ENCODE measurements at places on chromosomes 13 and 19.
A peak's percentile ranks its signal among the peaks of the same experiment; 100 is the strongest.

DNA sequence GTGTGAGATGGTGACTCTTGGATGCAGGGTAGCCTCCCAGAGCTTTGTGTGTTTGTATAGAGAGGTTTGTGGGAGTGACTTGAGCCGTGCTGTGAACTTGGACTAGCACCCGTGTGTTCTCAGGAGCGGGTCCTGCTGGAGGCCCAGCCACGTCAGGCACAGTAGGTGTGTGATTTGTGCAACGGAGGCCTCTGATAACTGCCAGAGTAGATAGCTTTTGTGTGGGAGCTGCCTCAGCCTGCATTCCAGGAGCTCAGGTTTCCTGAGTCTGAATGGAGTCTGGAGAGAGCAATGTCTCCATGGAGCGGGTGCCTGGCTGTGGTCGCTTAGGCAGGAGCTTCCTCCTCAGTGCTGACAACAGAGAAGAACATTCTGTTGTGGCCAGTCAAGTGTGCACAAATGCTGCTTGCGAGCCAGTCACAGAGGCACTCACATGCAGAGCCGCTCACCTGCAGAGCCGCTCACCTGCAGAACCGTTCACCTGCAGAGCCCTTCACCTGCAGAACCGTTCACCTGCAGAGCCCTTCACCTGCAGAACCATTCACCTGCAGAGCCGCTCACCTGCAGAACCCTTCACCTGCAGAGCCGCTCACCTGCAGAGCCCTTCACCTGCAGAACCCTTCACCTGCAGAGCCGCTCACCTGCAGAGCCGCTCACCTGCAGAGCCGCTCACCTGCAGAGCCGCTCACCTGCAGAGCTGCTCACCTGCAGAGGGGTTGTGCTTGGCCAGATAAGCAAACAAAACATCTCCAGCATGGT is 32.6 kb downstream of the TFDP1 start:
- no peak for DNase-seq

- DNase-seq = no peak
These were observed 10.2 kb downstream of the C19orf12 start for GRCh38 chr19:29704562-29705558.

- no peak for DNase-seq
These were observed 8.9 kb upstream of the VN1R1 start for GRCh38 chr19:57465680-57466381.

GRCh38 chr13:63446329-63446728 is 2030.7 kb upstream of the PCDH20 start:
- no peak for DNase-seq

DNA sequence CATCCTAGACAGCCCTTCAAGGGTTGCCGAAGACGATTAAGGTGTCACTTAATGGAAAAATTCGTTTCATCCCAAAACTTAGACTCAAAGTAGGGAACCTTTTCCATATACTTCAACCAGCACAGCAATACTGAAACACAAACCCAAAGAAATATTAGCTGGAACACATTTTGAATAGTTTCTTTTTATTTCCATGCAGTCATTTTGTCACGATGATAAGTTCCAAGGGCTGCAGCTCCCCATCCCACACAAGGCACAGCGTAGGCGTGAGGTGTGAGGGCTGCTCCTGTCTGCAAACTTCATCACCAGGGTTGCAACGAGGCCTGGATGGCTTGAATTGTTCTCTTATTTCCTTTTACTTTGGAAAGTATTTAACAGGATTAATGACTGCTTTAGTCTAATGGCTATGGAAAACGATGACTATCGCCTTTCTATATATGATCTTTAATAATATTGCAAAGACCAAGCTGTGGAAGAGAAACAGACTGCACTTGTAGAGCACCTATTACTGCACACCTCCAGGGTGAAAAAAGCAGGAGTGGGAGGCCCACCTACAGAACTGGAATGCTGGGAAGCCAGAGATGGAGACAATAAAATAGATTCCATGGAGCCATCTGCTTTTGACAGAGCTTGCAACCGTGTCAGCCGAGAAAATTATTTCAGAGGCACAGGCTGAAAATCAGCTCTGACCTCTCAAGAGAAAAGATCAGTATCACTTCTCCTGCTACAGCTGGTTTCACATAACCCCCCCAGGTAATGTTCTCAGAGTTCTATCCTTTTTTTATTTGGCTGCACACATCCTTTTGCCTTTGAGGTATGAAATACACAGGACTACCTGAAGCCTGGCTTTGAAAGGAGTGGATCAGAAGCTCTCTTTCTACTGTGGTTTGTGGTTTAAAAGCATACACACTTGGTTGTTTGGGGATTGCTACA is 274.5 kb upstream of the NBEA start:
- no peak for DNase-seq

DNA sequence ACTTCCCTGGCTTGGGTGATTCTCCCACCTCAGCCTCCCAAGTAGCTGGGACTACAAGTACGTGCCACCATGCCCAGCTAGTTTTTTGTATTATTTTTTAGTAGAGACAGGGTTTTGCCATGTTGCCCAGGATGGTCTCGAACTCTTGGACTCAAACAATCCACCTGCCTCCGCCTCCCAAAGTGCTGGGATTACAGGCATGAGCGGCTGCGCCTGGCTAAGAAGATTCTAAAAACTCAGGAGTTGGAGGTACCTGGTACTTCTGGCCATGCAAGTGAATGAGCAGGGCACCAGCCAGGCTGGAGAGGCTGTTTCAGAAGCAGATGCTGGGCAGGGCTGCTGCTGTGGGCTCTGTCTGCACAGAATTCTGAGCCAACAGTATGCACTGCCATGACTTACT is 6.1 kb downstream of the MZF1 start:
- DNase-seq = no peak

DNA sequence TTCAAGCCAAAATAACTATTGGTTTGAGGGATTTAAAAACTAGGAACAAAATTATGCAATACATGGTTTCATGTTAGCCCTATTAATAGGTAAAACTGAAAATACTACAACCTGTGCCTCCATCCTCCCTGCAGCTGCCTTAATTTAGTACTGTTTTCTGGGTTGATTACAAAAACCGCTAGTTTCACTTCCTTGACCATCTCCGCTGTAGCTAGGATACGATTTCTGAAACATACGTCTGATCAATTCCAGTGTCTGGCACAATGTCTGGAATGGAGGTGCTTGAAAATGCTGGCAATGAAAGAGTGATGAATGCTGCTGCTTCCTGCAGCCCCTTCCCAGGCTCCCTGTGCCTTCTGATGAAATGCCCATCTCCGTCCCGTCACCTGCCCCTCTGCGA is 273.5 kb downstream of the SHISA2 start:
- no peak for DNase-seq

DNA sequence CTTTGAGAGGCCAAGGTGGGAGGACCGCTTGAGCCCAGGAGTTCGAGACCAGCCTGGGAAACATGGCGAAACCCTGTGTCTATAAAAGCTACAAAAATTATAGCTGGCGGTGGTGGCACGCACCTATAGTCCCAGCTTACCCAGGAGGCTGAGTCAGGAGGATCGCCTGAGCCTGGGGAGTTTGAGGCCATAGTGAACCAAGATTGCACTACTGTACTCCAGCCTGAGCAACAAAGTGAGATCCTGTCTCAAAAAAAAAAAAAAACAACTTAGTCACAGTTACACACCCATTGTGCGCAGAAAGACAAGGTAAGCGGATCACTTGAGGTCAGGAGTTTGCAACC is 728 bp upstream of the DENND1C start:
- DNase-seq = no peak

DNA sequence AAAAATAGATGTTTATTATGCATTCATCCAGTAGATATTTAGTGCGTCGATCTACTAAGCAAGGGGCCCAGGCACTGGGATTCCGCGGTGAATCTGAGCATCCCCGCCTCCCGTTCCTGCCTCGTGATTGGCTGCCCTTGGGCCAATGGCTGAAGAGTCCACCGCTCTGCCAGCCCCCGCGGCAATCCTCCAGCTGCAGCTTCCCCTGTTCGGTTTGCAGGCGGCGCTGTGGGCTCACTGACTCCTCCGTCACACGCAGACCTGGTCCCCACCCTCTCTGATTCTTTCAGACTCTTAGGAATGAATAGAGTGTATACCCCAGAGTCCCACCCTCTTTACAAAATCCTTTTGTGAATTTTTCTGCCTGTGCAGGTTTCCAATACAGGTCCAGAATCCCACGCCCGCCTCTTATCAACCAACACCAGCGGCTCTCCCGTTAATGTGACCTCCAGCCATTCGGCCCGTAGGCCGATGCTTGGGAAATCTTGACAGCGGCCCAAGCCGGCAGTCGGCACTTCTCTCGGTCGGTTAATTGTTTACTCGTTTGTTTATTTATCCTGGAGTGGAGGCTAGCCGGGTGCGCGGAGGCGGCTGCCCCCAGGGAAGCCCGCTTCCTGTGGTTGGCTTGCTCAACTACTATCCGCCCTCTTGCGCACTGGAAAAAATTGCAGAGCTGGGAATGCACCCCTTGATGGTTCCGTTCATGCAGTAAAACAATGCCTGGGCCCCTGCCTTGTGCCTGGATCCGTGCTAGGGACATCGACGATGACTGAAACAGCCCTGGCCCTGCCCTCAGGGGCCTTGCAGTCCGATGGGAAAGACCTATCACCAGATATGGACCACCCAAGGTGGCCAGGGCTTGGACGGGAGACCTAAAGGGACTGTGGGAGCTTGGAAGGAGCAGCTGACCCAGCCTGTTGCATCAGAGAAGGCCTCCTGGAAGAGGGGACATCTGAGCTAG is 4.5 kb upstream of the ARHGAP35 start:
- peak; percentile 92 for DNase-seq

GRCh38 chr13:20987599-20987998 is 73.8 kb downstream of the LATS2 start:
- DNase-seq = no peak

DNA sequence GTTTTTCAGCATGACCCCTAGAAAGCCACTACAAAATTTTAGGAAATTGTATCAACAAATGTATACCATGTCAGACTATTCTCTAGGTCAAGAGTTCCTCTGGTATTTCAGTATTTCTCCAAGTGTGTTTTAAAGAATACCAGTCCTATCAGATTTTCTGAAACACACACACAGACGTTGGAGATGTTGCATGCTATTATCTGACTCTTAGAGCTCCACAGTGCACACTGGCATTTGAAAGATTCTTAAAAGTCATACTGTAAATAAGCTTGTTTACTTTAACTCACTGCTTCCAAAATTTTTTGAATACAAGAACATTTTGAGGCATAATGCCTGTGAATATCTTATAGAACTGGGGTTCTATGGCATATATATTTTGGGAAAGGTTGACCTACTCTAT is 33.8 kb upstream of the VWA8 start:
- DNase-seq = no peak

DNA sequence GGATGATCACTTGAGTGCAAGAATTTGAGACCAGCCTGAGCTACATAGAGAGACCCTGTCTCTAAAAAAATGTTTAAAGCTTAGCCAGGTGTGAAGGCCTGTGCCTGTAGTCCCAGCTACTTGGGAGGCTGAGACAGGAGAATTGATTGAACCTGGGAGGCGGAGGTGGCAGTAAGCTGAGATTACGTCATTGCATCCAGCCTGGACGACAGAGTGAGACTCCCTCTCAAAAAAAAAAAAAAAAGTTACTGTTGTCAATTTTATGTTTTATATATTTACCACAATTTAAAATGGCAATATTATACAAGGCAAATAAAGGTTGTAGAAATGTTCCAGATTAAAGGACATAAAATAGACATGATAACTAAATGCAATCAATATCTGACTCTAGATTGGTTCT is 29.2 kb downstream of the WDR87 start:
- no peak for DNase-seq

- DNase-seq = no peak
These were observed 177.4 kb downstream of the OXGR1 start for GRCh38 chr13:96816874-96817273.

DNA sequence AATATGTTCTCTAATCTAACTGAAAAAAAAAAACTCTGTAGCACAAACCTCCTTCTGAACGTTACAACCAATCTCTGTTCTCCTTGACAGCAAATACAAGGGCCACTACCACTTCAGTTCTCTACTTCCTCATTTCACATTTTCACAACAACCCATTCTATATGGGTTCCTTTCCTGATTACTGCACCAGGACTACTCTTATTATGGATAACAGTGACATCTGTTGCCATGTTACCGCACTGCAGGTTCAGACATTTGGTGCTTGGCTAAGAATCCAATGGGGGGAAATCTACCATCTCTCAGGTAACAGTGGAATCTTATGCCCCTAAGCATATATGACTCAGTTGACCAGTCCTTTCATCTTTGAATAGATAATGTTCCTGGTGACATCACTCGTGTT is 11.6 kb upstream of the FPR3 start:
- DNase-seq = no peak

- DNase-seq = no peak
These were observed 52.0 kb downstream of the ARHGEF7 start for GRCh38 chr13:111166882-111167675.

- no peak for DNase-seq
These were observed 194.9 kb downstream of the LACC1 start for GRCh38 chr13:44074611-44075010.

GRCh38 chr19:14476673-14477401 is 1.7 kb upstream of the PTGER1 start:
- DNase-seq = no peak

GRCh38 chr13:49580980-49581680 is 4.2 kb downstream of the RCBTB1 start:
- DNase-seq = no peak

DNA sequence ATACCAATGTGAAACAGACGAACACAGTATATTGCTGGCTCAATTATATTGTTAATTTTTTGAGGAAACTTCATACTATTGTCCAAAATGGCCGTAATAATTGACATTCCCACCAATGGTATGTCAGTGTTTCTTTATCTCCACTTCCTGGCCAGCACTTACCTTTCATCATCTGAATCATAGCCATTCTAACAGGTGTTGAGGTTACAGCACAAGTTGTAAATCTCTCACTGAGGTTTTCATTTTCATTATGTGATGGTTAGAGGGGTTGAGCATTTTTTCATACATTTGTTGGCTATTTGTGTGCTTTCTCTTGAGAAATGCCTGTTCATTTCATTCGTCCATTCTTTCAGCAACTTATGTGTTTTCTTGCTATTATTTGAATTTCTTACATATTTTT is 824.0 kb downstream of the UQCRFS1 start:
- no peak for DNase-seq

DNA sequence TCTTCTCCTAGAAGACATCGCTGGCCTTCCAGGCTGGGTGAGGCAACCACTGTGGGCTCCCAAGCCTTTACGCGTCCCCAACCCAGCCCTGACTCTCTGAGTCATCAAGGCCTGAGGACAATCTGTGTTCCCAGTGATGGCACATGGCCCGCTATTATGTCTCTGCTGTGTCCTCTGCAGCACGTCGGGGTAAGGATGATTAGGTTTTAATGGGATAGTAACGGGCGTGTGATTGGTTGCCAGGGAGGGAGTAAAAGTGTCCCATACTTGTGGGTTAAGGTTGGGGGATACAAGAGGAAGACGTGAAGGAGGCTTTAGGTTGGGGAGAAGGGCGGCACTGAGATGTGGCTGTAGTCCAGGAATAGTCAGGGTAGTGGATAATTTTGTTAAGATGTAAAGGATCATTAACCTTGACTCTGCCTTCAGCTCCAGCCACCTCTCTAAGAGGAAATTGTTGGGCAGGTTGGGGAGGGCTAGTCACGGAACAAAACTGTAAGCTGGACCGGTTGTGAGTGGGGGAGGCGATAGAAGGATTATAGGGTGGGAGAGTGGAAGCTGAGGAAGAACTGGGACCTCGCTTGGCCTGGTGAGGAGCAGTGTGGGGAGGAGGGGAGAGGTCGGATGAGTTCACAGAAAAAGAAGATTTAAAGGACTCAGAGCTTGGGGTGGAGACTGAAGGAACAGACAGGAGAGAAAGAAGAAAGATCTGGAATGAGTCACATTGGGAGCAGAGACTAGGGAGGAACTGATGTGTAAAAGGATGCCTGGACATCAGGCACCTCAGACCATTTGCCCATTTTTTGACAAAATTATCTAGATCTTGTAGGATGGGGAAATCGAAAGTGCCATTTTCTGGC is 27.9 kb upstream of the IGFL1 start:
- DNase-seq = no peak

GRCh38 chr13:39189778-39190177 is 151.5 kb downstream of the NHLRC3 start:
- DNase-seq = no peak
